IPS DF 19.7 (cell line): ENCODE measurements at places on chromosomes 3 and 15.

GRCh38 chr15:49044766-49045606 is 1.3 kb downstream of the SECISBP2L start:
- no peak for DNase-seq

GRCh38 chr3:184359610-184360009 is 1.8 kb downstream of the CLCN2 start:
- DNase-seq = no peak

- no peak for DNase-seq
Observed at GRCh38 chr3:43074482-43074881, 31.4 kb downstream of the POMGNT2 start.

DNA sequence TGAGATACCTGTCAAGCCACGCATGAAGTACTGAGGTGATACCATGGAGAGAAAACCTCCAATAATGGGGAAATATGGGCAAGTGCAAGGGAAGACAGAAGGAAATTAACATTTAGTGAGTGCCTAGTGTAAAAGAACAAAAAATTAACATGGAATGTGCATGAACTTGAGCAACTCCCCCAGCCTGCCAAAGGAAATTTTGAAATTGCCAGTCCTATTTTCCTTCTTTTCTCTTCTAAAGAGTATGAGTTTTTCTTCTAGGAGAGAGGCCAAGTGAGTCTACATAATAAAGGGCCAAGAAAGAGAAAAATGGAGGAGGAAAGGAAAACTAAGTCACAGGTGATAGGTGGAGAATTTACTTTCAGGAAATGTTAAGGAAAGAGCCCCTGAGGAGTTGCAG is 602.4 kb upstream of the MDFIC2 start:
- DNase-seq = no peak

DNA sequence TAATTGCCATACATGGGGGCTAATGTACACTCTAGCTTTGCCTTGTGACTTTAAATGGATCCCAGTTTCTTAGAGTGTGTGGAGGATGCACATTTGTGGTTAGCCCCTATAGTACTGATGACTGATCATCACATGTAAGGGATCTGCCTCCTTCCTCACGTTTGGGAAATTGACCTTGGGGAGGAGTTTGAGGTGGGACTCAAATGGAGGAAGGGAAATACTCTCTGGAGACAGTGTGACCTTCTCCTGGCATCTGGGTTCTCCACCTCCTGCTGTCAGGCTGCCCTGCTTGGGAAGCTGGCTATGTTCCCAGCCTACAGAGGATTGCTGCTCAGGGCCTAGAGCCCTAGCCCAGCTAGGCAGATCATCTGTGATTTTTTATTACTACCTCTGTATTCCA is 48.7 kb downstream of the PPM1L start:
- DNase-seq = no peak

GRCh38 chr3:189824629-189825312 is 193.6 kb downstream of the TP63 start:
- no peak for DNase-seq

DNA sequence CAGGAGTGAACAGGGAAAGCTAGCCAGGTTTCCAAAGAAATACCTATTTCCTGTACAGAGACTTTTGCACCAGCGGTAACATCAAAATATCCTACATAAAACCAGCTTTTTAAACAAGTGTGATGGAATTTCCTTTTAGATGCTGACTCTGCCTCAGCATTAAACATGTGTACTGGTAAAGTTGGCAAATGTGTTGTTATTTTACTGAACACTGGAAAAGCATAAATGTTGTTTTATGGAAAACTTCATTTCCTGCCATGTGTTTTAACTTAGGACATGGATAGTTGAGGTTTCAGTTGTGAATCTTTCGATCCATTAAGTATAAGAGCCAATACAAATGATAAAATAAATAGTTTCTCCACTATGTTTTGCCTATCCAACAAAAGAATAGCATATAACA is 15.7 kb downstream of the OXNAD1 start:
- DNase-seq = no peak

GRCh38 chr3:141597931-141598330 is 111.1 kb downstream of the RASA2 start:
- no peak for DNase-seq

- no peak for DNase-seq
Observed at GRCh38 chr3:186180891-186181481, 72.1 kb upstream of the ETV5 start.

DNA sequence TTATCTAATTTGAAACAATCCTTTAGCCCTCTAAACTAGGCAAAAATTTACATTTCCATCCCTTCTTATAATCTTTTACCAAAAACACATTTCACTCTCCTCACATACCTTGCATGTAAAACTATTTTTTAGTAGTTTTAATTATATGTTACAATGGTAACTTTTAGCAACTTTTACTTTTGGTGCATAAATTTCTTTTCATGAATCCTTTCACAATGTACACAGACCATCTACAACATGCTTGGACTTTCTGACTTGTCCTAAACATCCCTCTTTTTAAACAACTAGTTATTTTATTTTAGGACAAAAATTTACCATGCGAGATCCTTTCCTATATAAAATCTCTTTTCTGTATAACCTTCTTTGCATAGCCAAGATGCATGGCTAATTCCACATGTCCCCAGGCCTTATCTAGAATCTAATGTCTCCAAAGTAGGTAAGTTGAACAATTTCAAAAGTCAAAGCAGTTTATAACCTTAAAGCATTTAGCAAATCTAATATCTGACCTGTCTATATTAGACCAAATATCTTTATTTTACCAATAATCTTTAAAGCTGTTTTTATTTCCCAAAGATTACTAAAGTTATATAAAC is 14.4 kb upstream of the ALDH1L1 start:
- DNase-seq = no peak

GRCh38 chr15:62474771-62475124 is 309.7 kb upstream of the C2CD4B start:
- no peak for DNase-seq

GRCh38 chr3:148084931-148085330 is 612.8 kb upstream of the AGTR1 start:
- DNase-seq = no peak

DNA sequence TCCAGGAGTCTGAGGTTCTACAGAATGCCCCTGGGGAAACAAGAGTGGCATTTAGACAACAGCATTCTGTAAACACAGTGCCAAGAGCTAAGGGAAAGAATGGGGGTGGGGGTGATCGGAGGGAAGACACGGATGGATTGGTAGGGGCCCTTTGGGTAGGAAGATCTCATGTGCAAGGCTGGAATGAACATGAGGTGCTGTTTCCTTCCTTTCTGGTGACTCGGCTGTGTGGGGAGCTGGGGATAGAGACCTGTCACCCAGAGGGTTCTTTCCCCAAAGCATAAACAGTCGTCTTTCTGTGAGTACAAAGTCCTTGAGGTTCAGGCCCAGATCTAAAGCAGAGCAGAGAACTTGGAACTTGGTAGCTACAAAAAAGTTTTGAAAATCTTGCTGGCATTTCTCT is 11.7 kb downstream of the TPM1 start:
- DNase-seq = no peak

DNA sequence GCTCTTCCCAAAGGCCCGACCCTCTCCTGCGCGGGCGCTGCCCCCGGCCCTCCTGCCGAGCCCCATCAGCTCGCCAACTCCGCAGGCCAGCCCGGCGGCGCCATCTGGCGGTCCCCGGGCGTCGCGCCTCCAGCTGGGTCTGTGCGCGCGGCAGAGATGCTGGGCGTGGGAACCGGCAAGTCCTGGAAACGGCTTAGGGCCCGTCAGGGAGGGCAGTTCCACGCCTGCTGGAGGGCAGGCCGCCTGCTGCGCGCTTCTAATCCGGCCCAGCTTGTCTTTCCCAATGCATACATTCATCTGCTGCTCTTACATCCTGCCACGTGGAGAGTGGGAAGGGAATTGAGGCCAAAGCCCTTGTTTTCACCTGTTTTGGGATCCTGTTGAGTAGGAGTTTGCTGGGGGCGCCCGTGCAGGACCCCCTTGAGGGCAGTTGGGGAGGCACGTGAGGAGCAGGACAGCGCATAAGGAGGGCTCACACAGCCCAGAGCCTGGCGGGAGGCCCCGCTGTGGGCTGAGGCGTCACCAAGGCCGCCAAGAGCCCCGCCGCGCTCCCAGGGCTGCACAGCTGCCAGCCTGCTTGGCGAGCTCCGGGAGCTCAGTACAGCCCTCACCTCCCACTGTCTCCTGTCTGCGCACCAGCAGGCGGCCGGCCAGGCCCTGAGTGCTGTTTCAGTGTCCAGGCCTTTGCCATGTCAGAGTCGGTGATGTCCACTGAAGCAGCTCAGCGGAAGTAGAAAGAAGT is 165.6 kb downstream of the NSMCE3 start:
- no peak for DNase-seq

- DNase-seq = no peak
Observed at GRCh38 chr3:132605374-132605792, 8.3 kb downstream of the ACKR4 start.
